ENCODE measurements at places on chromosomes 3 and 15.

DNA sequence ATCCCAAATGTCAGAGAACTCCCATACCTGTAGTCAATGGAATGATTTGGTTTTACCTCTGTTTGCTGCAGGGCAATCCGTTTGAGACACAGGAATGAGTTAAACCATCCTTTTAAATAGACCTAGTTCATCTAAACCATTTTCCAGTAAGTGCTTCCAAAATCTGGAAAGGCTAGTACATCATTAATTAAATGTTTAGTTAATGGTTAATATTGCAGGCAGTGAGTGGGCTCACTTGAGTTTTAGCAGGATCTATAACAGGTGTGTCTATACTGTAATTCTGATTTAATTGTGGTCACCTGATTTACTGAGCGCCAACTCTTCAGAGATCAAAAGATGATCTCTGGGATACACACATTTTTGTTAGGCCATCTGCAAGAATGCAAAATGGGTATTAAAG lies 353.9 kb upstream of the ROPN1 start:
- DNase-seq, result no peak

DNA sequence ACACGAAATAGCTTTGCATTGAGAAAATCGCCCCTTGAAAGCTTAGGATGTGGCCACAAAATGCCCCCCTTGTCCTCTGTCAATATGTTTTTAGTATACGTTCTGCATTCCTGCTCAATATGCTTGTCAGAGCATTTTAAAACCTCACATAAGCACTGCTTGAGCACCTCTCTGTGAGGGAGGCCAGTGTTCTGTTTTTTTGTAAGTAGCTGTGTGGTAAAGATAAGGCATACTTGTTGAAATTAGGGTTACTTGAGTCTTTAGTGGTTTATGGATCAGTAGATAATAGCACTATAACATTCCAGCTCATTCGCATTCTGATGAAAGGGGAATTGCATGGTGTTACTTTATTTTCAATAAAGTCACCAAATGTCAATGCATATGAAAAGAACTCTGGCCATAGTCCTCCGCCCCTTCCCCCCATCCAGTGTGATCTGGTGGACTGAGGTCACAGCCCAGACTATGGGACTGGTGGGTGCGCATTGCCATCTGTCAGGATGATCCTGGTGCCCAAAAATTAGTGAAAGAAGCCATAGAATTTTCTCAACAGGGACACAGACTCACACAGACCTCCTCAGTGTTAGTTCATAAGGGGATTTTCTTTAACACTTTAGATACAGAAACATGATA lies 33.1 kb downstream of the IL1RAP start:
- no peak for DNase-seq

DNA sequence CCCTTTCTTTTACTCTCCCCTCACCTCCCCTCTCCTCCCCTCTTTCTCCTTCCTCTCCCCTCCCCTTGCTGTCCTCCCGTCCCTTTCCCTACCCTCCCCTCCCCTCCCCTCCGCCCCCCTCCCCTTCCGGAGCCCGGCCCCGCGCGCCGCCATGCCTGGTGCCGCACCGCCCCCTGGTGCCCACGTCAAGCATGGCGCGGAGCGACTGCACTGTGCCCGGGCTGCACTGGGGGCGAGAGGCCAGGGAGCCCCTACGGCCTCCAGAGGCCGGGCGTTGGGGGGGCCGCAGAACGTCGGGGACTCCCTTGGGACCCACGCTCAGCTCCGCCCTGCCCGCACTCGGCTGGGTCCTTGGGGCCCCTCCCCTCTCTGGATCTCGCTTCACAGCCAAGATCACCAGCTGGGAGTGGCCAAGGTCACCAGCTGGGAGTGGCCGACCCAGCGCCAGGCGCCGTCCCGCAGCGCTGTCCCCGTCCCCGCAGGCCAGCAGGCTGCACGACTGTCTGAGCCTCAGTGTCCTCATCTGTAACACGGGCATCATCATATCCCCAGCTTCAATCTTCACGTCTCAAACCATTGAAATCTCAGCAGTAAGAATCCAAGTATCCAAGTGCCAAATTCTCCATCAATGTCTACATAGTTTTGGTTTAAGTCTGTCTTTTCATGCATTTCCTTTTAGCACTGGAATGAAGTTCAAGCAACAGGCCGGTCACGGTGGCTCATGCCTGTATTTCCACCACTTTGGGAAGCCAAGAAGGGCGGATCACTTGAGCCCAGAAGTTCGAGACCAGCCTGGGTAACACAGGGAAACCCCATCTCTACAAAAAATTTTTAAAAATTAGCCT lies 42.5 kb downstream of the TPRA1 start:
- peak; percentile 83 for DNase-seq

GRCh38 chr3:60055765-60056164 lies 1005.9 kb upstream of the CFAP20DC start:
- no peak for DNase-seq

GRCh38 chr3:131716943-131717342 lies 214.2 kb upstream of the MRPL3 start:
- no peak for DNase-seq

GRCh38 chr15:65354835-65355172 lies 23.0 kb downstream of the IGDCC3 start:
- no peak for DNase-seq

- DNase-seq, result no peak
Measured at GRCh38 chr3:86481031-86481430, 509.9 kb downstream of the VGLL3 start.
